IPS DF 6.9 (cell line): ENCODE measurements at places on chromosomes 4 and X.

GRCh38 chr4:156113138-156113765 lies 159.6 kb upstream of the CTSO start:
- no peak for DNase-seq

GRCh38 chr4:152348670-152349069 lies 187.2 kb downstream of the FBXW7 start:
- DNase-seq = no peak

DNA sequence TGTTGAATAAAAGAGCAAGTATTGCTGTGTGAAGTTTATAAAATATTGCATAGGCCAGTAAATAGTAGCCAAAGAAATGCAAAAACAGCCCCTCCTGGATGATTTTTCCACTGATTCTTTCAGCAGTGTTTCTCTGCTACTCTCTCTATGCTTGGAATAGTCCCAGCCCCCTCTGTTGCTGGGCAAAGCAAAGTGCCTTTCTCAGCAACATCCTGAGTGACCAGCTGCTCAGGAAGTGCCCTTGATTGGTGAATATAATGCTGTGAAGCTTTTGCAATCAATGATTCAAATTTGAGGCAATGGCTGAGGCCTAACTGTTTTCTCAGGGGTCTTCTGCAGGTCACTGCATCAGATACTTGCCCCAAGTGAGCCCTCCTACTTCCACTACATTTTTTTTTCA lies 656.7 kb downstream of the ZNF674 start:
- no peak for DNase-seq

DNA sequence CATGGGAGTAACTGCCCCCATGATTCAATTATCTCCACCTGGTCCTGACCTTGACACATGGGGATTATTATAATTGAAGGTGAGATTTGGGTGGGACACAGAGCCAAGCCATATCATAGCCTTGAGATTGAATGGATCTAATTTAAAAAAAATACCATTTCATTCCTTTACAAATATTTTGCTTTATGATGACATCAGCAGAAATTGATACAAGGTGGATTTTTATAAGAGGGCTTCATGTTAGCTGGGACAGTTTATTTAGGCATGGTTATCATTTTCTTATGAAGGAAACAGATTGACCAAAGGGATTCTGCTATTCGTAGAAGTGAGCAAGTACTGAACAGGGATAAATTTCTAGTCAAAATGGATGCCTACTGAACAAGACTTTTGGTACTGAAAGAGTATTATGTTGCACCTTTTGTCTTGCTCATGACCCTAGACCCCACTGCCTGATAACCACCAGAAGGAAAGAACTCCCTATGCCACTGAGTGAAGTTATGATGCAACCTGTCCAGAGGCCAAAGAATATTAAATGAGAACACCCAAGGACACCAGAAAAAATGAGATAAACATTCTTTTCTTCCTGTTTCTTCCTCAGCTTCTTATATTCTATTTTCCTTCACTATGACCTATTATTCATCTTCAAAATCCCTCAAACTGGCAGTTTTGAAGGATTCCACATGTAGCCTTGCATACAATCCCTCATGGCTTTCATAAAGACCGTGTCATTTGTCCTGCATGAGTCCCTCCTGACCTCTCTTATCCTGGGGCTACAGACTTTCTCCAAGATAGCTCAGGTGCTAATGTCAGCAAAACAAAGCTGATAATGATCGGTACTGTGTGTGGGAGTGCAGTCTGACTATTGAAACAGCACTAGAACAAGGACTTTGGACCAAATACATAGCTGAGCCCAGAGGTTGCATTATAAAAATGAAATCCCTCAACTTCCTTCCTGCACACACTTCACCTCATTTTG lies 118.3 kb downstream of the AFF2 start:
- no peak for DNase-seq

- no peak for DNase-seq
Measured at GRCh38 chrX:2159393-2159792, 341.4 kb downstream of the DHRSX start.

- DNase-seq = no peak
Measured at GRCh38 chrX:65642914-65643491, 24.5 kb upstream of the MSN start.

DNA sequence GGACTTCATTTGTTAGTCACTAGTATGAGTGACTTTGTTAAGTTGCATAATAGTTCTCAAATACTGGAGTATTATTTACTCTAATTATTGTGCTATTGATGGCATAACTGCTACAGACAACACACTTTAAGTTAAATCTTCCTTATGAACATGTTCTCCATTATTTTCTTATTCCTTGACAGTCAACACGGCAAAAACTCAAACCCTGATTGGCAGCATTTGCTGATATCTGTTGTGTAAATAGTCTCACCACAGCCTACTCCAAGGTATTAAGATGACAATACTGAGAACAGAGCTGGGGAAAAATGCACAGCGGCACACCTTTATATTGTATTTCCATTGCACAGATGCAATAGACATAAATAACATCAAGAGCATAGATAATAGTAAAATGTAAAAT lies 568.0 kb upstream of the AADAT start:
- no peak for DNase-seq

DNA sequence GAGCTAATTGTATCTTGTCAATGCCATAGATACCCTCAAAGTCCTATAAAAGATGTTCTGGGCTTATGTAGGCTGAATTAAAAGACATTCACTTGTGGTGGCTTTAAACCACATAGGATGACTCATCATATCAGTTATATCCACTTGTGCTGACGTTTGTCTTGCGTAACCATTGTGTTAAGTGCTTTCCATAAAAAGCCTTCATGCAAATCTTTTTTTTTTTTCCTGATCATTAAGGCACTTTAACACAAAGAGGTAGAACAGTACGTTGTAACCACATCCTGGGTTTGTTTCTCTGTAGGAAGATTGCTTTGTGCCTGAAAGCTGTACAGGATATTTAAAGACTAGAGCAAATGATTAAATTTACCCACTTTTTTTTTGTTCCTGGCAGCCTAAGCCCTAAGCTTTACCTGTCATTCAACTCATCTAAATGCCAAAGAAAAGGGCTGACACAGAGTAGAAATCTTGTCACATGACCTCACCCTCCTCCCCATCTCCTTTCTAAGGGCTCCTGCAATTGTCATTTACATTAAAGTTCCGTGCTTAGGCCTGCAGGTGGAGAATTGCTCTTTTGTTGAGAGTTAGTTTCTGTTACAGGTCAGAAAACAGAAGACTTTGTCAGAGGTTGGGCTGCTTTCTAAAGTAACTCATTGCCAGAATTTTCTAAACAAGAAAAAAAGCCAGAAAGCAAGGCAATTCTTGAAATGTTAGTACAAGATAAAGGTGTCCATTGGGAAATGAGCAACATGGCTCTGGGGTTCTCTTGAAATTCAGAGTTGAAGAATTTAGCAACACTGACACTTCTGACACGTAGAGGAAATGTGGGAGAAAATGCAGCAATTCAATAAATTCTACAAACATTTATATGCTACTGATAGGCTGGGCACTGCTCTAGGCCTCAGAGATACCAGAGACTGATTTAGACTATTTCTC lies 555.6 kb downstream of the PPARGC1A start:
- DNase-seq = peak; percentile 54

DNA sequence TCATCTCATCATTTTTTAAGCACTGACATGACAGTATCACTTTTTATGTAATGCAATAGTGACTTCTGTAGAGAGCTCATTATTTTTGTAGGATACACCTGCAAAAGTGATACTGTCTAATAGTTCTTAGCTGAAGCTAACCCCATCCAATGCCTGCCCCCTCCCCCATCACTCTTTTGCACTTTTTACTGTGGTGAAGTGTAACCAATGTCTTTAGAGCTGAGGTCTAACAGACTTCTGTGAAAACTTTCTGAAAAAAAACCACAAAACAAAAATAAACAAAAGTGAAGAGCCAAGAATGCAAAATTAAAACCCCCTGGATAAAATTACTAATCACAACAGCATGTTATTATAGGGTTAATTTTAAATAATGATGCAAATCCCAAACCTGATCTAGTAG lies 301.1 kb downstream of the ANK2 start:
- no peak for DNase-seq

GRCh38 chr4:68808060-68808459 lies 7.7 kb upstream of the UGT2B10 start:
- DNase-seq = no peak

GRCh38 chrX:136212557-136213111 lies 38.6 kb downstream of the MAP7D3 start:
- no peak for DNase-seq

DNA sequence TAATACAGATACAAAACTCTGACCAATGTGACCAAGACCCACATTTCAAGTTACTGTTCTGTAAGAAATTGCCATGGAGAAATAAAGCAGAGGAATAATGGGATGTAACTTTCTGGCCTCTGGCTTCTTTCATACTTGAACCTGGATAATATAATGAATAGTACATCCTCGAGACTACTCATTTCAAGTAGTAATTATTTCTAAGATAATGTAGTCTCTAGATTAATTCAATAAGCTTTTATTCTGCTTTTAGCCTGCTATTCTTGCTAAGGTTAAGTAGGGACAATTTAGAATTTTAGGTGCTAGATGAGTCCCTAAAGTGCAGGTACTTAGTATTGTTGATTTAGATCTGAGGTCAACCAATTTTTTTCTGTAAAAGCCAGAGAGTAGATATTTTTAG lies 178.7 kb upstream of the IL15 start:
- DNase-seq = no peak

GRCh38 chr4:186688150-186688943 lies 35.3 kb downstream of the FAT1 start:
- peak; percentile 75 for DNase-seq

DNA sequence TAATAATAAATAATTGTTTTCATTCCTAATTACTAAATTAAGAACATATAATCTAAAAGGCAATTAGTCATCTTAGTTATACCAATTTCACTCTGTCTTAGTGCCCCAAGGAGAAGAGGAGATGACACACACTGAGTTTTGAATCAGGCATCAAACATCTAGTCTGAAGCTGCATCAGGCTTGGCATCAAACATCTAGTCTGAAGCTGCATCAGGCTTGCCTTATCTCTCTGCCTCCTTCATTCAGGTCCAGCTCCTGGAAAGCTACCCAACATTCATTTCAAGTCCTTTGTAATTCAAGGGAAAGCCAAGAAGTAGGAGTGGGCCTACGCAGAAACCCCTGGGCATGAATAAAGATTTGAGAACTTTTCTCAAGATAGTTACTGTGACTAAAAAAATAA lies 62.2 kb downstream of the SH3RF1 start:
- no peak for DNase-seq

- DNase-seq = no peak
Measured at GRCh38 chr4:120754590-120754989, 167.9 kb downstream of the PRDM5 start.

- no peak for DNase-seq
Measured at GRCh38 chr4:156527237-156527993, 444.2 kb downstream of the PDGFC start.

DNA sequence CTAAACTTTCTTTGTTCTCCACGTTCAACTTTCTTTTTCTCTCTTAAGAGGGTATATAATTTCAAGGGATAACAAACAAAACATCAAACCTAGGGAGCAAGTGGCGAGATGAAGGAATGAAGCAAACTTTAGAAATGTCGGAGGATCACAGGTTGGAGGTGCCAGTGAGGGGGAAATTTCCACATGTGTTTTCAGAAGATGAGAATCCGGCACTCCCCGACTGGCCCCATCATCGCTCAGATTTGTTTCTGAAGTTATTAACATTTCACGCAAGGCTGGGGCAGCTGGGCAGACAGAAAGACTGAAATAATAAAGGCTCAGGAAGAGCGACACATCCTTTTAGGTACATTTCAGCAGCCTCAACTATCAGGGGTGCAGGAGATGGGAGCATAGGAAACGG lies 134.9 kb downstream of the SMIM20 start:
- no peak for DNase-seq

DNA sequence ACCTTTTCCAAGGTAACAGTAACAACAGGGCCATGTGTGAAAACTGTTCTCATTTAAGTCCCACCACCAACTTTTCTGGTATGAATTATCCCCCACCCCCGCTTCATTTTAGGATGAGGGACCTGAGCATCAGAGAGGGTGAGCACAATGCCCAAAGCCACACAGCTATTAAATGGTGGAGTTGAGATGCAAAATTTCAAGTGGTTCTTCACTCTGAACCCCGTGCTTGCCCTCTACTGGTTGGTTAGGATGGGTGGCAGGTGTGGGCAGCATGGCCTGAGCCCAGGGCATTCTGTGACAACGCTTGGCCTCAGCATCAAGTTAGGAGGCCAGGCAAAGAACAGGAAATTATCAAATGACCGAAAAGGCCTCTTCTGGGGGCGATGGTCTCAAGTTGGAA lies 33.5 kb downstream of the MED28 start:
- no peak for DNase-seq

DNA sequence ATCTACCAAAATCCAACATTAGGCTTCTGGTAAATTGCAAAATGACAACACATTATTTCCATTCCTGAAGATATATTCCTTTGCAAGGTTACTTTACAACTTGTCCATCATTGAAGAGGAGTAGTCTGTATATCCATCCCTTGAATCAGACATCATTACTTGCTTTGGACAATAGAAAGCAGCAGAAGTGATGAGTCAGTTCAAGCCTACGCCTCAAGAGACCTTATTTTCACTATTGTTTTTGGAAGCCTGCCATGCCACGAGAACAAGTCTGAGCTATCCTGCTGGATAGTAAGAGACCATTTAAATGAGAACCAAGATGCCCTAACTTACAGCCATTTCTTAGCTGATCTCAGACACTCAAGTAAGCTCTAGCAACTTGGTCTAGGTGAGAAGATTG lies 246.0 kb upstream of the HHIP start:
- no peak for DNase-seq
